ENCODE measurements at places on chromosomes 1 and 21. TPM values are rescaled to one million over a fixed set of nuclear protein-coding genes. Genes with fewer than 3 reads are reported as not detected.

The PERM1 gene
- 2.3 TPM for total RNA-seq

The AMY2B gene
- 35.6 TPM for total RNA-seq

The GOLT1A gene
- not detected for total RNA-seq

DNA sequence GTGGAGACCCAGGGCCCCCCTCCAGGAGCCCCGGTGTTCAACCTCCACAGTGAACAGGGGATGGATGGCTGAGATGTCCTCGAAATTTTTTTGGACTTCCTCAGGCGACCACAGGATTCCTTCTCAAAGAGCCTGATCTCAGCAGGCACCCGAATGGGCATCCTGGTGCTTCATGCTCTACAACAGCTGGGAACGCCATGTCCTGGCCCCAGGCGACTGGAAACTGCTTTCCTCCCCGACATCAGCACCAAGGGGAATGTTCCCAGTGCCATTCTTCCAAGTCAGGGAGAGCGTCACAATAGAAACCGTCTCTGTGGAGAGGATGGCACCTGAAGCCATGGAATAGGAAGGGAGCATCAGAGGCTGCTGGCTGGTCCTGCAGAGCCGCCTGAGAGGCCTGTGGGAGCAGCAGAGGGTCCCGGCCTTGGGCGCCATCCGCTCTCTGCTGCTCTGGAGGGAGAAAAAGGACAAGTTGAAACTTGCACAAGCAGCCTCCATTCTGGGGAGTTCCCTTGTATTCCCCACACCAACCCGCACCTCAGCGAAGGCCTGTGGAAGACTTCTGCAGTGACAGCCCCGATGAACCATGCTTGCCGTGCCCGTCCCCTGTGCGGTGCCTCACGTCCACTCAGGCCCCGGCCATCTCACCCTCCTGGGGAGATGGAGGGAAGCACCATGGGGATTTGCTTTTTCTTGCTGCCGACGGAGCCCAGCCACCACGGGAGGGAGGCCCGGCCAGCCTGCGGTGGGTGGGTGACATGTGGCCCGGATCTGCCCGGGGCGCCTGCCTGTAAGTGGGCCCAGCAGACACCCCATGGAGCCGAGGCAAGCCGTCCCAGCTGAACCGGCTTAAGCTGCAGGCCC, 2.3 kb upstream of the ADARB1 start:
- no peak for DNase-seq

GRCh38 chr1:203088441-203088840, 2.6 kb upstream of the MYOG start:
- no peak for DNase-seq

- DNase-seq, result no peak
These were observed 54.9 kb upstream of the WLS start for GRCh38 chr1:68287241-68287640.

GRCh38 chr1:68805097-68805641, 308.3 kb upstream of the DEPDC1 start:
- DNase-seq, result no peak

DNA sequence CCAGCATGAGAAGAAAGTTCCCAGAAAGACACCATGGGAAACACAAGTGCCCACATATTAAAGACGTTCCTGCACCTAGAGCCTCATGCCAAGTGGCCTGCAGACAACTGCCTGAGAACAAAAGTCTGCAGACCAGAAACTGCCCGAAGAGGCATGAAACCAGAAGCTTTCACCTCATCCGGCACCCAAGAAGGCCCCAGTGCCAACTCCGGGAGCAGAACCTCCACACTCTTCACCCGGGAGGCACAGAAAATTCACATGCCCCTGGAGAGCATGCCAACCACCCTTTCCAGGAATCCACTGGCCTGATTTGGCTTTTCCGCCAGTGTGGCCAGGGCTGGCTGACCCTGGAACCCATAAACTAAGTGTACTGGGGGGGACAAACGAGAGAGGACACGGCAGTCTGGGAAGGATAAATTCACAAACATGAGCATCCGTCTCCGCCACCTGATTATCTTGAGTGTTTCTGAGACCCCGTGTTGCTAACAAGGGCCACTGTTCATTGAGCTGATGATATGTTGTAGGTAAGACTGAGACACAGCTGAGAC, 6.8 kb downstream of the TFF2 start:
- DNase-seq, result no peak

DNA sequence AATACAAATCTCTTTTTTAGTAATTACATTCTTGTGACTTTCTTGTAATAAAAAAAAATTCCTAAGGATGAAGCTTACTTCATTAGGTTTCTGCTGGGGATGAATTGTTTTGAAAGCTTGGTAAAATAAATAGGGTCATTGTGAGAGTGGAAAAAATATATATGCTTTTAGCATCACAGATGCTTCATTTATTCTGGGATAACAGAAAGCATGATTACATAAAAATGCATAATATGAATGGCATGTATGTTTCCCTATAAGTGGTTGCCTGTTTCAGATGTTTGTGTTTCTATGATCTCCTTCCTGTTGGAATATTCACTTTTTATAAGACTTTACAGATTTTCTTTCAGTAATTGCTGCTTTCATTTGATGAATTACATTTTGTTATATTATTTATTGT, 42.3 kb downstream of the HMCN1 start:
- no peak for DNase-seq

The TMEM35B gene
- 49.5 TPM for total RNA-seq

- DNase-seq, result no peak
These were observed 54.8 kb upstream of the SYNC start for GRCh38 chr1:32757213-32757895.

GRCh38 chr21:36888466-36888865, 78.0 kb downstream of the HLCS start:
- no peak for DNase-seq

The ADAM30 gene
- total RNA-seq, result not detected

- no peak for DNase-seq
These were observed 267.5 kb downstream of the TRABD2B start for GRCh38 chr1:47729685-47730084.

The OBSCN gene
- total RNA-seq, result 6.7 TPM

The SPRR5 gene
- total RNA-seq, result not detected

The ITGB2 gene
- 46.8 TPM for total RNA-seq

The MXRA8 gene
- total RNA-seq, result 143 TPM

DNA sequence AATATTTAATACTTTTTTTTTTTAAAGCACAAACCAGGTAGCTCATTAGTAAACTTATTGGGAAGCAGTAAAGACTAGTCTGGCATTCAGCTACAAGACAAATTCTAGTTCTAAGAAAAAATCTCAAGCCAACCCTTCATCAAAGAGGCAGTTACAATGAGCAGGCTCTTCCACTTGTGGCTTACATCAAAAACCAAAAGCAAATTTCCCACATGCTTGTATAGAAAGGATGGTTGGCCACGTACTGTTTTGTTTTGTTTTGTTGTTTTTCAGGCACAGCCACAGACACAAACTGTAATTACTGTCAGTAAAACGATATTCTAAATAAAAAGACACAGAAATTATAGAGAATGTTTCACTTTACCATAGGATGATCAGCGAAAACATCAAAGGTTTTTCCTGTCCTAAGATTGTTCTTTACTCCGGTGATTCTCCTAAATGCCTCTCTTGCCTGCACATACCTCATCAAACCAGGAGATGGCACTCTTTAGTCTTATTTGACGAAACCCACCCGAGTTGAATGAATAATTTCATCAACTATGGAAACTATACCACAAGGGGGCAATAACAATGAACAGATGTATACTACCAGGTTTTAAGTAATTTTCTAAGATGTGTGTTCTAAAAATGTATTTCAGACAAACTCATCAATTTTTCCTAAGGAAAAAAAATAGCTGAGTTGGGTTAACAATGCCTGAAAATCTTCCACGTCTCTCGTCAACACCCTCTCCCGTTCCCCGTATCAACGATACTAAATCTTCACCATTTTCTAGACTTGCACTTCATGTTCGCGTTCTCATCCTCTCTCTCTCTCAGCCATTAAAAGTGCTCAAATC, 26.9 kb downstream of the RPL5 start:
- peak; percentile 71 for DNase-seq

DNA sequence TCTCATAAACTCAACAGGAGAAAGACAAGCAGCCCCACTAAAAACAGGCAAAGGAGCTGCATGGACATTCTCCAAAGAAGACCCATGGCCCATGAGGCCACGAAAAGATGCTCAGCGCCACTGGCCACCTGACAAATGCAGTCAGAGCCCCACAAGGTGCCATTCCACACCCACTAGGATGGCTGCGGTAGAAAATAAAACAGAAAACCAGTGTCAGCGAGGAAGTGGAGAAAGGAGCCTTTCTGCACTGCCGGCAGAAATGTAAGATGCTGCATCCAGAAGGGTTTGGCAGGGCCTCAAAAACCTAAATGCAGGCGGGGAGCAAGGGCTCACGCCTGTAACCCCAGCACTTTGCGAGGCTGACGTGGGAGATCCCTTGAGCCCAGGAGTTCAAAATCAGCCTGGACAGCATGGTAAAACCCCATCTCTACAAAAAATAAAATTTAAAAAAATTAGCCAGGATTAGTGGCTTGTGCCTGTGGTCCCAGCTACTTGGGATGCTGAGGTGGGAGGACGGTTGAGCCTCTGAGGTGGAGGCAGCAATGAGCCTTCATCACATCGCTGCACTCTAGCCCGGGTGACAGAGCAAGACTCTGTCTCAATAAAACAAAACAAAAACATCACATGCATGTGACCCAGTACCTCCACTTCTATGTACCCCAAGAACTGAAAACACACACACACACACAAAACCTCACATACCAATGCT, 4.2 kb downstream of the WNT9A start:
- DNase-seq, result no peak

DNA sequence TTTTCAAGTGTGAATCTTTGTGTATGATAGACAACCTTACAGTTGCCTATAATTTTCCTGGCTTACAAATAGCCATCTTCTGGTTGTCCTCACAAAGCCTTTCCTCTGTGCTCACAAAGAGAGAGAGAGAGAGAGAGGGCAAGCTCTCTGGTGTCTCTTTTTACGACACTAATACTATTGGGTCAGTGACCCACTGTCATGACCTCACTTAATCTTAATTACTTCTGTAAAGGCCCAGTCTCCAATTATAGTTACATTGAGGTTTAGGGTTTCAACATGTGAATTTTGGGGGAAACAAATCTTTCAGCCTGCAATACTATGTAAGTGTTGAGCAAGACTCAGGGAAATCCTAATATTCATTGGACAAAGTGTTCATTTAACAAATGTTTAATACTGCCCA, 167.4 kb upstream of the COL11A1 start:
- no peak for DNase-seq

- no peak for DNase-seq
These were observed 19.7 kb downstream of the RNF220 start for GRCh38 chr1:44424747-44425146.

- DNase-seq, result no peak
These were observed 17.0 kb downstream of the LHX4 start for GRCh38 chr1:180247061-180247460.

DNA sequence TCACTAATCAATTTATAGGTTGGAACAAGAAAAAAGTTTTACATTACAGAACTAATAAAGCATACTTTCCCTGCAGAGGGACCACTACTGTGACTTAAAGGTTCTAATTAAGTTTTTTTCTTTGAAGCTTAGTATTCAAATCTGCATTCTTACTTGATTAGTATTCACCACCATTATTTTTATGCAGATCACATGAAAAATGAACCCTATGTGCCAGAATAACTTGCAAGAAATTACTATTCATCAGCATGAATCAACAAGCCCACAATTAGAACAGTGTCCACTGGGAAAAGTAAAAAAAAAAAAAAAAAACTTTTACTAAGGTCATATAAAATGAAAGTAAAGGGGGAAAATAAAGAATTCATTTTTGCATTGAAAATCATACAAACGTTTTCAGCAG, 90.8 kb downstream of the SMYD3 start:
- no peak for DNase-seq

GRCh38 chr1:93443454-93443853, 4.5 kb upstream of the FNBP1L start:
- DNase-seq, result no peak

The TMEM82 gene
- total RNA-seq, result not detected
